Glutamatergic neuron (in vitro differentiated cells): ENCODE measurements at places on chromosomes 12 and 14. TPM values are rescaled to one million over a fixed set of nuclear protein-coding genes. Genes with fewer than 3 reads are reported as not detected.

The SLC25A21 gene
- total RNA-seq: 0.91 TPM

The AKAP3 gene
- 3.3 TPM for total RNA-seq

The DPPA3 gene
- not detected for total RNA-seq

The BHLHE41 gene
- 3.6 TPM for total RNA-seq

The STYK1 gene
- total RNA-seq: not detected

The DCD gene
- total RNA-seq: not detected
